ENCODE measurements at places on chromosomes 1 and 21. TPM values are rescaled to one million over a fixed set of nuclear protein-coding genes. Genes with fewer than 3 reads are reported as not detected.

The CEP350 gene
- 196 TPM for total RNA-seq

The SLC44A3 gene
- 43.6 TPM for total RNA-seq

The PTPRC gene
- 127 TPM for total RNA-seq

The RAB3B gene
- 1.6 TPM for total RNA-seq

GRCh38 chr1:245585252-245585959, 430.6 kb downstream of the KIF26B start:
- H3K36me3 ChIP-seq: no peaks in the 10 kb centered on the region
- no peaks in the 10 kb centered on the region for H3K4me1 ChIP-seq
- no peak for DNase-seq

DNA sequence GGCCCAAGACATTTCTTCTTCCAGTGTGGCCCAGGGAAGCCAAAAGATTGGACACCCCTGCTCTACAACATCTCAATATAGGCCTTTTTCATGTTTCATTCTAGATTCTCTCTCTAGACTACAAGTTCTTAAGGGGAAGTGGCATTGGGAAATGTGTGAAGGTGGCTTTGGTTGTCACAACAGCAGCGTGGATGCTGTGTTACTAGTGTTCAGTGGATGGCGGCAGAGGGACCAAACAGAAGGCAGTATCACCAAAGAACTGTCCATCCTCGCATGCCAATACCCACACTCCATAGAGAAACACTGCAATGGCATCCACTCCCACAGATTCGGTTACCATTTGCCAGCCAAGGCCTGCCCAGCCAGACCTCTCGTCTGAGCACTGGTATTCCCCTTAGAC, 24.3 kb upstream of the IFNAR2 start:
- H3K4me1 ChIP-seq: peaks cover 5% of the 10 kb centered on the region
- H3K27ac ChIP-seq: peak overlapping the region; percentile 51
- no peak overlapping the region for H3K4me3 ChIP-seq
- no peaks in the 10 kb centered on the region for H3K36me3 ChIP-seq
- no peak for DNase-seq
- H3K27me3 ChIP-seq: no peaks in the 10 kb centered on the region

DNA sequence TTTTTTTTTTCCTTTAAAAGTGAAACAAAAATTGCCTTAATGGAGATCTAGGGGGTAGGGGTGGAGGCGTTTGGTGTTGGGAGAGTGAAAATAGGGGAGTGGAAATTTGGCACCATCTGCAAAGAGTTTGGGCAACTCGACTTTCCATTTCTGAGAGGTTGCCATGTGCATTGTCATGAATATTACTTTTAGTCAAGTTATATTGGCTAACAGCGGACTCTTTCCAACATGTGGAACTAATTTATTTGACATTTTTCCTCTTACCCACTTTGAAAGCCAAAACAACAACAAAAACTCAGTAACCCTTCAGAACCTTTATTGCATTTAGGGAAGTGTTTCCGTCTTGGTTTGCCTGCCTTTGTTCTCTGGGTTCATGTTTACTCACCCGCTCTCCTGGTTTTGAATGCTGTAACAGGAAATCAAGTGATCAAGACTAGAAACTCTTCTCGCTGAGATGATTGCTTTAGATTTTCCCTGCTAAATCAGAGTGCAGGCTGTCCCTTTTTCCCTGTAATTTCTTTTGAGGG, 70.4 kb downstream of the CACHD1 start:
- H3K4me3 ChIP-seq: no peak overlapping the region
- H3K4me1 ChIP-seq: peaks cover 11% of the 10 kb centered on the region
- peak overlapping the region; percentile 31 for H3K27ac ChIP-seq
- H3K36me3 ChIP-seq: no peaks in the 10 kb centered on the region
- no peaks in the 10 kb centered on the region for H3K27me3 ChIP-seq

DNA sequence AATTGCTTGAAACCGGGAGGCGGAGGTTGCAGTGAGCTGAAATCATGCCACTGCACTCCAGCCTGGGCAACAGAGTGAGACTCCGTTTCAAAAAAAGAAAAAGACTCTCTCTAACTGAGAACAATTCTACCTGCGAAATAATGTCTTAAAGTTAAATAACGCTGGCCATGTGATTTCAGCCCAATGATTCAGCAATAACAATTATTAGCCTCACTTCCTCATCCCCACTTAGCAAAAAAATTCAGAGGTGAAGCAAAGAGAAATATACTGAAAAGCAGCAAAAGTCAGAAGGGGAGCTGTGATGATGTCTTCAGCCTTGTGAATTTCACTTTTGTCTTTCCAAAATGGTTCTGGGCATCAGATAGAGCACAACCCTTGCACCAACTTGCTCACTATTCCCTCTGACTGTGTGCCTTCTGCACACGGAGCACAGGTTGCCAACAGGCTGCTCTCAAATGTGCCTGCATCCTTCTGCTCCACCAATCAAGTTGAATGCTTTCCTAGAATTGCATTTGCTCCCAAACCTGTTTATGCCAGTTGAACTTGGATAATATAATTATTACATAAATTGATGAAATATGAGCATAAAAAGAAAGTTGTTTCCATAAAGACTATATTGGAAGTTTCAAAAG, 79.8 kb upstream of the IPO9 start:
- no peak overlapping the region for H3K4me3 ChIP-seq
- no peak overlapping the region for H3K27ac ChIP-seq
- H3K27me3 ChIP-seq: no peaks in the 10 kb centered on the region

GRCh38 chr1:207807690-207808321, 56.0 kb downstream of the CD46 start:
- H3K4me3 ChIP-seq: no peak overlapping the region
- no peaks in the 10 kb centered on the region for H3K27me3 ChIP-seq
- peak overlapping the region; percentile 63 for H3K27ac ChIP-seq

The ARMH1 gene
- 4.1 TPM for total RNA-seq

DNA sequence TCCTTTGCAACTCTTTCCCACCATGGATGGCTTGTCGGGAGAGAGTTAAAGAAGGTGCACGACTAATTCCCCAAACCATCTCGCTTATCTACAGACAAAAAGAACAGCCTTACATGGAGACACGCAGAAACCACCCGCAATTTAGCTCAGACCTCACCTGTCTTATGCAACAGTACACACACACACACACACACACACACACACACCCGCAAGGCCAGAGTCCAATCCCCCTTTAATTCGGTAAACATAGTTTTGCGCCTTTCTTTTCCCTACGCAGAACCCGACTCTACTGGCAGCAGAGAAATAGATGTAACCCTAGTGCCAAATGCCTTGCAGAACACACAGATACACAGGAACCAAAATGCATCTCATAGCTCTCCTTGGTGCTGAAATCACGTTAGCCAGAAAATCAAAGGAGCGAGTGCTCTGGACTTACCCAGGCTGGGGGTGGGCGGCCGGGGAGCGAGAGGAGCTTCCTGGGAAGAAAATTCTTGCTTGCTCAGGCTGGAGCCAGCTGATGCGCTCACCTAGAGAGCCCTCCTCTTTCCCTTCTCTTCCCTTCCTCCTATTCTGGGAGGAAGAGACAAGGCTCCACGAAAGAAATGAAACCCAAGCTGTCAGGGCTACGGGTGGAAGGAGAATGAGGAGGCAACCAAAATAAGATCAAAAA, 470 bp downstream of the TNR start:
- no peak for DNase-seq
- H3K4me1 ChIP-seq: no peaks in the 10 kb centered on the region
- no peak overlapping the region for H3K4me3 ChIP-seq

DNA sequence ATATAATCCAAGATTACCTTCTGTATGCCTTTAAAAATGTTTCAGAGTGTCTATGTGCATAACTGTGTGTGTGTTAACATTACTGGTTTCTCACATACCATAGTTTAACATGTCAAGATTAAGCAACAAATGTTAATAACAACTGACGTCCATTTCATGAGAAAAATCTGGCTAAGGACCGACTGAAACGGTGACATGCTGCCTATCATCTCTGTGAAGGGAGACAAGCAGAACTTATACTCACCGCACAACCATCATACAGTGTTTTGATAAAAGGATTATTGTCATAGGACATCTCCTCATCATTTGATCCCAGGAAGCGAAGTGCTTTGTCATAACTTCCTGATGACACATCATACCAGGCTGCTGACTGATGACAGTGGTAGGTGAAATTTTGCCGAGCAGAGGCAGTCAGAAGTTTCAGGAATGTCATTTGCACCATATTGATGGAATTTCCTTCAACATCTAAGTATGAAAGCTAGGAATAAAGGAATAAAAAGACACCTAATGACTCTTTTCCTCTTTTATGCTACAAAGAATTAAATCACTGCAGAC, 228.8 kb downstream of the COL11A1 start:
- H3K4me3 ChIP-seq: no peak overlapping the region
- no peak overlapping the region for H3K27ac ChIP-seq
- no peaks in the 10 kb centered on the region for H3K27me3 ChIP-seq
- no peaks in the 10 kb centered on the region for H3K36me3 ChIP-seq

DNA sequence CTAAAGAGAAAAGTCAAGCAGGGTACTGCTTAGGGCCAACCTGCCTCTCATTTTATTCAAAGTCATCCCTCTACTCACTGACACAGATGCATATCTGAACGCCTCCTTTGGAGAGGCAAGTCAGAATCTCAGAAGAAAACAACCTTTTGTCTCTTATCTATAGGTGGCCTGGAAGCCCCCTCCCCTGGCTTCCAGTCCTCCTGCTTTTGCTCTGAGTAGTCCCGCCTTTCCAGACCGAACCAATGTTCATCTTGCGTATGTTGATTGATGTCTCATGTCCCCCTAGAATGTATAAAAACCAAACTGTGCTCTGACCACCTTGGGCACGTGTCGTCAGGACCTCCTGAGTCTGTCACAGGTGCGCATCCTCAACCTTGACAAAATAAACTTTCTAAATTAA, 81.8 kb downstream of the WDR4 start:
- no peak overlapping the region for H3K4me3 ChIP-seq
- peak; percentile 14 for DNase-seq
- H3K36me3 ChIP-seq: no peaks in the 10 kb centered on the region
- no peaks in the 10 kb centered on the region for H3K4me1 ChIP-seq
- no peak overlapping the region for H3K27ac ChIP-seq

The TMPRSS2 gene
- 324 TPM for total RNA-seq

DNA sequence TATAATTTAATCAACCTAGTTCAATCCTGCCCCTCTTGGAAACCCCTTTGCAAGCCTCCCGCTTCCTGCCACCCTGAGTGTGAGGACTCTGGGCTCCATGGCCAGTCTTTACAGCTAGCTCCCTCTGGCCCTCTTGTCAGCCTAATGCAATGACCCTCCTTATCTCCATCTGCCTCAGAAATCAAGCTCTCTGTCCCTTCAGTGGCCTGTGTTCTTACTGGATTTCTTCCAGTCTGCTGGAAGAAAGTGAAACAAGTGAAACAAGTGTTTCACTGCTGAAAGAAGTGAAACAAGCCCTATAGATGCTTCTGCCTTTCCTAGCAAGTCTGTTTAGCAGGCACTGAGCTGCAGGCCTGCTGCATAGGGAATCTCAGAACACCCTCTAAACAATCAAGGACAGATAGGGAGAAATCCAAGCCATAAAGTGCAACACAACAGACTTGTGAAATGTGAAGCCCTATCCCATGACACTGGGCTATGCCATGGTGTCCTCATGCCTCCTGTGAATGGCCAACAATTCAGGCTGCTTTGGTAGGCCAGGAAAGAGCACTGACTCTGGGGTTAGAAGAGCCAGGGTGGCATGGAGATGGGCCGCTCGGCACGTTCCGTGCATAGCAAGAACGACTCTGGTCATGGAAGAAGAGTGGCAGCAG, 55.9 kb downstream of the FAM163A start:
- no peak for DNase-seq
- H3K4me1 ChIP-seq: no peaks in the 10 kb centered on the region
- no peaks in the 10 kb centered on the region for H3K36me3 ChIP-seq
- H3K27me3 ChIP-seq: no peaks in the 10 kb centered on the region

The HSD3B1 gene
- total RNA-seq: 71.3 TPM

The NBPF1 gene
- total RNA-seq: 145 TPM

The CCDC190 gene
- total RNA-seq: not detected

The GPR37L1 gene
- 0.95 TPM for total RNA-seq

Data from Peyer's patch (tissue), 4 donors.